Omental fat pad (tissue), 4 donors: ENCODE measurements at places on chromosomes 7 and 10.

DNA sequence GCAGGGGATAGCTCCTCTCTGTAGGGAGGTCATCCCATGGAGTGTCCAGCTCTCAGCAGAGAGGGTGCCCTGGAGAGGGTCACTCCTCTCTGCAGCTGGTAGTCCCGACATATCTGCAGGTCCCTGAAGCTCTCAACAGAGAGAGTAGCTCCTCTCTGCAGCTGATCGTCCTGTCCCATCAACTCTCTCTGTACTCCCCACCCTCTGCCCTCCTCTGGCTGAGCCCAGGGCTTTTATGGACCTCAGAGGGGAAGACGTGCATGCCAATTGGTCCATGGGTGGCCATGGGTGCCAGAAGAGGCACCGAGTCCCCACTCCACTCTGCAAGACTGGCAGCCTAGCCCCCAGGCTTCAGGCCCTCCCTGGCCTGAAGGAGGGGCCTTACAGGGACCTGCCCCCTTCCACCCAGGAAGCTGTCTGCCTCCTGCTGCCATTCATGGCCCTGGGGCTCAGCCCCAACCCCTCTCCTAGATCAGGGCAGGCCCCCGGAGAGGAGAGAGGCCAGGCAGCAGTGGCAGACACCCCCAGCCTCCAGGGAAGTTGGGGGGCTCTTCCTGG lies 9.0 kb upstream of the BLVRA start:
- DNase-seq = no peak

GRCh38 chr7:85215098-85215497 lies 28.2 kb upstream of the SEMA3D start:
- no peak for DNase-seq

DNA sequence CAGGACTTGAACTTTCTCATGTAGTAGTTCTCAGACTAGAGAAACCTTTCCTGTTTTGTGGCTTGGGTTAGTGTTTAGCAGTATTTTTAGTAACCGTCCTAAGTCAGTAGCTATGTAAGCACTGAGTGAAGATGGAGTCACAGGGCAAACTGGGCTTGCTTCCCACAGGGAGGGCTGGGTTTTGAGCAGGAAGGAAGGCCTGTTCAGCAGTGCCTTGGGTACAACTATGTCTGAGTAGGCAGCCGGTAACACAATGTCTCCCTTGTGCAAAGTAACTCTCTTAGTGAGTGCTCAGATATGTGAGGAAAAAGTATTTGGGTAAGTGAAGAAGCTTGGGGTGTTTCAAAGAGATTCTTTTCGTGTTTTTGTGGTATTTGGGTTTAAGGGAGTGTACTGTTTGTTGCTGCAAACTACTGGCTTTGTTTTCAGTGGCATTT lies 96.4 kb downstream of the CCSER2 start:
- no peak for DNase-seq

DNA sequence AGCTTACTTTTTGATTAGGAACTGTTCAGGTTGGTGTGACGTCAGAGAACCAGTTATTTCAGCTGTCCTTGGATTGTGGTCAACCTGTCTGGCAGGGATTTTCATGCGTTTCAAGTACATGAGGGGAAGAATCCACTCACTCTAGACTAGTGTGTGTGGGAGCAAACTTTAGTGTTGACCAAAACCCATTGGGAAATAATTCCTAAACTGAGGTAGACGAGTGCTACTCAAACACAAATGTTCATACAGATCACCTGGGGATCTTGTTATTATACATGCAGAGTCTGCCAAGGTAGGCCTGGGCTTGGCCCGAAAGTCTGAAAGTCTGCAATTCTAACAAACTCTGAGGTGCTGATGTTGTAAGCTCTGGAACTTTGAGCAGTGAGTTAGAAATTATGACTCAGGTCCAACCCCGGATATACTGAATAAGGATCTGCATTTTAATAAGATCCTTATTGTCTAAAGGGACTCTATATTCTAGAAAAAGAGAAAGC lies 111.1 kb upstream of the CREB5 start:
- DNase-seq = no peak

DNA sequence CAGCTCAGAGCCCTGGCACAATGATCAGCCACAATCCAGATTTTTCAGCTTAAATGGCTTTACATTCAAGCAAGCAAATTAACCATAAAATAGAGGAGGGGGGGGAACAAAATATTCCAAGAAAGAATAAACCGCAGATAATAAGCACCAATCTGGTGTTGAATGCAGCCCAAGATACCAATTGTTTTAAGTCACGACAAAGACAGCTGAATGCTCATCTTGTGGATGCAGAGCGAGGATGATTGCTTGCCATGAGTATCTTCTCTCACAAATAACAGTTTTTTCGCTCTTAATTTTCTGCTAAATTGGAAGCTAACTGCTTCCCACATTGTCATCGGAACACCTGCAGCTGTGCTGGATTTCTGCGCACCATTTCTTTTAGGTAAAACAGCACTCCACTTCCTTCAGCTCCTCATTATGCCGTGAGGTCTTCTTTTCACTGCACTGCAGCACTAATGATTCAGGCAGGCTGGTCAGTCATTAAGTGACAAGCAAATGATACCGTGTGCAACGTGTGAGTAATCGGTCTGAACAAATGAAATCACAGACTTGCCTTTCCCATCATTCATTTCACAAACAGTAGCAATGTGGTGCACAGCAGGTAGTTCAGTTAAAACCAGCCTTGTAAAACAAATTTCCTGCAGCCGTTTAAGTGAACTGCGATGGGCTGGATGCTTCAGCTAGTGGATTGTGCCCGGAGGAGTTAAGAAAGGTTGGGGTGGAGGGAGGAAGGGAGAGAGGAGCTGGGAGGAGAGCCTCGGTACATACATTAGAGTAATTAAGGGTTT lies 106.4 kb upstream of the CDCA7L start:
- no peak for DNase-seq

GRCh38 chr7:153399554-153399940 lies 640.0 kb downstream of the ACTR3B start:
- no peak for DNase-seq

- no peak for DNase-seq
Measured at GRCh38 chr7:11607686-11608085, 224.3 kb downstream of the THSD7A start.

DNA sequence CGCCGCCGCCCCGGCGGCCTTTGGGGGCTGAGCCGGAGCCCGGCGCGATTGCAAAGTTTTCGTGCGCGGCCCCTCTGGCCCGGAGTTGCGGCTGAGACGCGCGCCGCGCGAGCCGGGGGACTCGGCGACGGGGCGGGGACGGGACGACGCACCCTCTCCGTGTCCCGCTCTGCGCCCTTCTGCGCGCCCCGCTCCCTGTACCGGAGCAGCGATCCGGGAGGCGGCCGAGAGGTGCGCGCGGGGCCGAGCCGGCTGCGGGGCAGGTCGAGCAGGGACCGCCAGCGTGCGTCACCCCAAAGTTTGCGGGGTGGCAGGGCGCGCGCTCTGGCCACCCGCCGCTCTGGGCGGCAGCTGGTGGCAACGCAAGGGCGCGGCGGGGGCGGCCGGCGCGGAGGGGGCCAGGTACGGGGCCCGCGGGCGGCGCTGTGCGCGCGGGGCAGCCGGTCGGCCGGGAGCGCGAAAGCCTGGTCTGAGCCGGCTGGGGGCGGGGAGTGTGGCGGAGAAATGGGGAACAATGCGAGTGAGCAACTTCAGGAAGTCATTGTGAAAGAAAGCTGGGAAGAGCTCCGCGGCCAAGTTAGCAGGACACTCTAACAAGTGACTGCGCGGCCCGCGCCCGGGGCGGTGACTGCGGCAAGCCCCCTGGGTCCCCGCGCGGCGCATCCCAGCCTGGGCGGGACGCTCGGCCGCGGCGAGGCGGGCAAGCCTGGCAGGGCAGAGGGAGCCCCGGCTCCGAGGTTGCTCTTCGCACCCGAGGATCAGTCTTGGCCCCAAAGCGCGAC lies at the start of gene IKZF1:
Gene IKZF1 (plus strand): TSS at position 588 of the 782 bp plus-strand sequence. CDS start 14,346 bp downstream, outside the sequence.
- no peak for DNase-seq

- DNase-seq = no peak
Measured at GRCh38 chr10:72802763-72803505, 90.6 kb upstream of the OIT3 start.

DNA sequence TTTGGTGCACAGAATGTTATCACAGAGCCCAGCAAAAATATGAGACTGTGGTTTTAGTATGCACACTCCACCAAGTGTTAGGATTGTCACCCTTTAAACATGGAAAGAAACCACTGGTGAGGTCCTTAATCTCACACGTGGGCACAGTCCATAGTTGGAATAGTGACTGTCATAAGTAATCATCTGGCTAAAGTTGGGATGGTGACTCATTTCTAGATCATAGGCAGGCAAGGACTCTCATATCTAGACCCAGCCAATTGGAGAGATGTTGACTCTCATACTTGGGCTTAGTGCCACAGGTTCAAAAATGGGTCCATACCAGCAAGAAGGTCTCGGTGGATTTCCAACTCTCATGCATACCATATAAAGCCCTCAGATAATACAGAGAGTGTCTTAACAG lies 39.6 kb upstream of the ZNF680 start:
- no peak for DNase-seq

GRCh38 chr10:55091691-55092328 lies 290.8 kb upstream of the PCDH15 start:
- no peak for DNase-seq

GRCh38 chr10:86254081-86254480 lies 112.5 kb downstream of the GRID1 start:
- DNase-seq = no peak

DNA sequence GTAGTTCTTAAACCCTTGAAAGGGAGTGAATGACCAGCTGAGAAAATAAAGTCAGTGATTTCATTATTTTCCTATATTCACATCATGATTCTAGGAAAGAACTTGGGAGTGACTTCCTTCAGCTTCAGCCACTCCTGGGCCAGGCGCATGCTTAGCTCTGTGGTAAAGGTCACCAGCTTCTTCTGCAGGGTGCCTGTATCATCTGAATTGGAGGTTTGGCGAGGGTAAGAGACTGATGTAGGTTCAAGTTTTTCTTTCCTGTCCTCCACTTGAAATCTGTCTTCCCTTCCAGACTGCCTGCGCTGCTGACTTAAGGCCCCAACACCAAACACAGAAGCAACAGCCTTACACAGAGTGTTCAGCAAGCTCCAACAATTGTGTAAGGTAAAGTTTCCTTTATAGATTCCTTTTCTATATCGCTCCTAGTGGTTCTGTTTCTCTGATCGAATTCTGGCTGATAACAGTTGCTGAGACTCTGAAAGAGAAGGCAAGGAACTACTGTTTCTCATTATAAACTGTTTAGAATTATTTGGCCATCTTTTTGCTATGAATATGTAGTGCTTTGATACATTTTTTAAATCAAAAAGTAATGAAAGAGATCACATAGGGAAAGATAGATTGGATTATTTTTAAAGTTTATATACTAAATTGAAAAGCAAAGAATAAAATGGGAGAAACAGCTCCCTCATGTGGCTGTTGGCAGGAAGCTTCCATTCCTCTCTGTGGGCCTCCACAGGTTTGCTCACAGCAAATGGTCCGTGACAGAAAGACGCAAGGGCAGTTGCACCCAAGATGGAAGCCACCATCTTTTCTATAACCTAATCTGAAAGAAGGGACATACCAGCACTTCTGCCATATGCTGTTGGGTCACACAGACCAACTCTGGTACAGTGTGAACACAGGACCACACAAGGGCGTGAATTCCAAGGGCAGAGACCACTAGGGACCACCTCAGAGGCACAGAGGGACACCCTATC lies 14.0 kb downstream of the GATAD1 start:
- DNase-seq = no peak

GRCh38 chr7:56493196-56493595 lies 377.0 kb upstream of the NUPR2 start:
- DNase-seq = no peak

DNA sequence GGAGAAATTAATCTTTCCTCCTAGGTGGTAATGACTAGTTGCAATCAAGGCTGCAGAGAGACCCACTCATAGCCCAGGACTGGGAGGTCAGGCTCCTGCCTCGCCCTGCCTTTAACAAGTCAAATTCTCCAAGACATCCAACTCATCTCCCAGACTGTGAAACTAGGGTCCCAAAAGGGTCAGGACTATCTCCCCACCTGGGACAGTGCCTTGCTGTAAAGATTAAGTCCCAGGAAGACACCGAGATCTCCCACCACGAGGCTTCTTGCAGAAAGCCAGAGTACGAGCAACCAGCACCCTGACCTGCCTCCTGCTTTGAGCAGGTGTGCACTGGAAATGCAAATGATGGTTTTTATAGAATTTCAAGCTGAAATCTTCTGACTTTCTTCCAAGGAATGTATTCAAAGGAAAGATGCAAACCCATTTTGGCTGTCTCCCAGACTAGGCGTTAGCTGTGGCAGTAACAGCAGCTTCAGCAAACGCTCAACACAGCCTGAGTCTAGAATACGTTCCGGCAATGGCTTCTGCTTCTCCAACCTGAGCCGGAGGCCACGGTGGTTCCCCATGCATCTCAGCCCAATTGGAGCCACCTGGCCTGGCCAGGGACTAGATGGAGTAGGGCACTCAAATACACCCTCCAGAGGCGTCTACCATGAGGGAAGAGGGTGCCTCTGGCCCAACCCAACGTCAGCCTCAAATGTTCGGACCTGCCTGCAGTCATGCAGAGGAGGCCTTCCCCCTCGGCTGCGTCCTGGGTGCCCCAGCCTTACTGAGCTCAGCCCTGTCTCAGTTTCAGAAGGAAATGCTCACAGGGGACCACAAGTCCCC lies 170.4 kb downstream of the PRKAG2 start:
- no peak for DNase-seq

DNA sequence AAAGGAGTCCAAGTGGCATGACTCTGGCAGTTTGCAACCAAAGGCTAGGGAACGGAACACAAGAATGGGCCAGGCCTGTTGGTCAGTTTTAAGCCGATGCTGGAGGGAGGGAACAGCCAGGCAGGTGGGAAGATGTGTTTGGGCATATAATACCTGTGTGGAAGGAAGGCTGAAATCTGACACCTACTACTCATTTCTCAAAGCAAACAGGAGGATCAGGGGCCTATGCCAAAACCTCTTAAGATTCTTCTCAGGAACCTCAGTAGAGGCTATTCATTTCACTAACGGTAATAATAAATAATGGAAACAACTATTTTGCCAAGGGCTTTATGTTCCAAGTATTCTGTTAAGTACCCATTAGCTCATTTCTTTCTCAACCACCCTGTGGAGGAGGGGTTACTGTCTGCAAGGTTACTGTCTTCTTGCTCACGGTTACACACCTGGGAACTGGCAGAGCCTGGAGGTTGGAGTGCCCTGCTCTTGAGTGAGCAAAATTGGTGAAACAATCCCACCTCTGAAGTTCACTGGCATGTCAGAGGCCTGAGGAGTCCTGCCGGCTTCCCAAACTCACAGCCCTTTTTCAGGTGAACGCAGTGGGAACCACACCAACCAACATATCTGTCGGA lies 35.5 kb downstream of the GOT1 start:
- no peak for DNase-seq

GRCh38 chr7:28407651-28408050 lies 4.7 kb upstream of the CREB5 start:
- no peak for DNase-seq

DNA sequence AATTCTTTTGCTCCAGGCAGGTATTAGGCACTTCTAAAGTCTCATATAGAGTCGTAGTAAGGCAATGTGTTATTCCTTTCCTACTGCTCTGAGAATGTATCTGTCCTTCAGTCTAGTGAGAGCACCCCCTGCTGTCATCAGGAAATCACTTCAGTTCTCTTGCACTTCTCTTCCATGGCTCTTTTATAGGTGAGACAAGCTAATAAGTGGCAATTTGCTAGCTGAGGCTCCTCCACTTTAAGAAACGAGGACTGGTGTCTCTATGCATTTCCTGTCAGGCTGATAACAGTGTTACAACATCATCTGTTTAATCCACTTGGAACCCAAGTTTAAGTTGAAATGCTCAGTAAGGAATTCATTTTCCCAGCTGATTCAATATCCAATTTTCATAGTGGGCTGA lies 350.6 kb downstream of the TFEC start:
- no peak for DNase-seq
